Fibroblast of skin of scalp (primary cell): ENCODE measurements at places on chromosomes 12 and 14.

- peak; percentile 49 for DNase-seq
Observed at GRCh38 chr12:54416687-54417603, 2.1 kb downstream of the ITGA5 start.

DNA sequence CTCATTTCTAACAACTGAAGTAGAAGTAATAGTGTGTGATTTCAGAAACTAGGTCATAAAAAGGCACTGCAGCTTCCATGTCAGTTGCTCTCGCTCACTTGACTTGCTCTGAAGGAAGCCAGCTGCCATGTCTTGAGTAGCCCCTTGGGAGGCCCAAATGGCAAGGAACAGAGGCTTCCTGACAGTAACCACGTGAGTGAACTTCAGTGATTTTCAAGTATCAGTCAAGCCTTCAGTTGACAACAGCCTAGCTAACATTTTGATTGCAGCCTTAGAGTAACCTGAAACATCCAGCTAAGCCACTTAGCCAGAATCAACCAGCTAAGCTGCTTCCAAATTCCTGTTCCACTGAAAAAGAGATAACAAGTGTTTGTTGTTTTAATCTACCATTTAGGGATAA, 26.7 kb downstream of the TOGARAM1 start:
- DNase-seq = no peak

DNA sequence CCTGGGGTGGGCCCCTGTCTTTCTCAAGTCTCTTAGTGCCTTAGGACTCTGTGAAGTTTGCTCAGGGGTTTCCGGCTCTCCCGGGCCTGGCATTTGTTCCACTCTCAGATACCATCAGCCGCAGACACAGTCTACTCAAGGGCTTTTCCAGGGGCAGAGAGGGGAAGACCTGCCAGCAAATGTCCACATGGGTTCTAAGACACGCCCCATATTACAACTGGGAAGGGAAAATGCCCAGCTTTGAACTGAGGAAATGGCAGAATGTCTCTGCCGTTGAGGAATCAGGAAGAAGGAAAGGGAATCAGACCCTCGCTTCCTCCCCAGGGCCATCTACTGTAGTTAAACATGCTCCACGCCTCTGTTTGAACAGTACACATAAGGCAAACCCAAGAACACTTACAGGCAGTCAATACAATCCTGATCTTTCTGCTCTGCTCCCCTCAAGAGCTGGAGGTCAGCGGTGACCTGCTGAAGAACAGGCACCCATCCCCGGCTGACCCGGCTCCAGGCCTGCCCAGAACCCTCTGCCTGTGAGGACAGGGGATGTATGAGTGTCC, 7.9 kb downstream of the CCDC85C start:
- no peak for DNase-seq

DNA sequence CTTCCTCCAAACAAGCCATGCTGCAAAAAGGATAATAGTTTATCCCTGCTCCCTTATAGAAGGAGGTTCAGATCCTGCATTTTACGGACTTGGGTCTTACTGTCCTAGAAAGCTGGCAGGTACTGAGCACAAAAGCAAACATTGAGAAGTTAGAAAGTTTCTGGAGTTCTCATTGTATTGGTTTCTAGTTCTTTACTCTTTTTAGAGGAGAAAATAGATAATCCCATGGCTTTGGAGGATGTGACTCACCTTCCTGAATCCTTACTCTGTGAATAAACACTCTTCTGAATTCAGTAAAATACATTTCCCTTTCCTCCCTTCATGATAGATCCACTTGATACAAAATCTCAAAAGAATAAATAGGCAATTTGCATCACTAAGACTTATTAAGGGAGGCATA, 188.9 kb downstream of the NPAS3 start:
- DNase-seq = peak; percentile 4

DNA sequence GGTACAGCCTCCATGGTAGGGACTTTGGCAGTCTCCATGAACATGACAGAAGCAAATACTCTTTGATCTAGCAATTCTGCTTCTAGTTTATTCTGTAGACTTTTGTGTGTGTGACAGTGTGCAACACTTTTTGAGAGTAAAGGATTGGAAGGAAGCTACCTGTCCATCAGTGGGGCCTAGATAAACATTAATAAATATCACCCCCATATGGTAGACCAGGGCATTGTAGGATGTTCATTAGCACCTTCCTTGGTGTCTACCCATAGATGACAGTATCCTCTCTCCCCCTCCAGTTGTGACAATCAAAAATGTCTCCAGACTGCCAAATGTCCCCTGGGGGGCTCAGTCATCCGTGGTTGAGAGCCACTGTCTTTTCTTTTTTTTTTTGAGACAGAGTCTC, 10.8 kb downstream of the SNRNP35 start:
- no peak for DNase-seq

DNA sequence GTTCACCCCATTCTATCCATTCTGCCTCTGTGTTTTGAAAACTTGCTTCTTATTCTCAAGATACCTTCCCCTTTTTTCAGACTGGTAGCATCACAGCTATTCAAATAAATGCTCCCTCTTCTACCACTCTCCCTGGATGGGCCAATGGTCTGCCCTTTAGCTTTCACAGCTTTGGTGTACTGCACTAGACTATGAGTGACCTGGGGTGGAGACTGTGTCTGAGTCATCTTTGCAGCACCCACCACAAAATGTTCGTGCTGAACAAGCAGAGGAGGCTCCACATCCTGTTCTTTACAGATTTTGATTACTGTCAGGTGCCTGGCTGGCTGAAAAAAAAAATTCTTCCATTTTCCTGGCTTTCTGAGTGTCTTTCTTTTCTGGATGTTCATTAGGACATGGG, 1104.1 kb upstream of the TMEM132C start:
- DNase-seq = peak; percentile 55

DNA sequence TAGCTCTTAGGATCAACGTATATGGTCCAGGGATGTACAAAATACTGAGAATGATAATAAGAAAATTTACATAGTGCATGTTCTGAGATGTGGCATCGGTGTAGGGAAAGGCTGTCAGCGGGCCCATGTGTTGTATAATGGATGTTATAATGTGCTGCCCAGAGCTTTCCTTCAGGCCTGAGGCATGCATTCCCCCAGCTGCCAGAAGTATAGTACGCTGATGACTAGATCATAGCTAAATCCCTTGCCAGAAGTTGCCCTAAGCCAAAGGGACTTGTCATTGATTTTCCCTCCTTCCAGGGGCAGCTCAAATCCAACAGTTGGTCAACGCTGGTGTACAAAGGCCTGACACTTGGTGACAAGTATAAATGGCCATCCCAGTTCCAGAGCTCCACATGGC, 6.5 kb upstream of the OR11G2 start:
- no peak for DNase-seq

GRCh38 chr12:71799106-71799505, 40.5 kb upstream of the TBC1D15 start:
- peak; percentile 46 for DNase-seq

GRCh38 chr12:51873251-51873994, 14.5 kb upstream of the ANKRD33 start:
- DNase-seq = no peak

DNA sequence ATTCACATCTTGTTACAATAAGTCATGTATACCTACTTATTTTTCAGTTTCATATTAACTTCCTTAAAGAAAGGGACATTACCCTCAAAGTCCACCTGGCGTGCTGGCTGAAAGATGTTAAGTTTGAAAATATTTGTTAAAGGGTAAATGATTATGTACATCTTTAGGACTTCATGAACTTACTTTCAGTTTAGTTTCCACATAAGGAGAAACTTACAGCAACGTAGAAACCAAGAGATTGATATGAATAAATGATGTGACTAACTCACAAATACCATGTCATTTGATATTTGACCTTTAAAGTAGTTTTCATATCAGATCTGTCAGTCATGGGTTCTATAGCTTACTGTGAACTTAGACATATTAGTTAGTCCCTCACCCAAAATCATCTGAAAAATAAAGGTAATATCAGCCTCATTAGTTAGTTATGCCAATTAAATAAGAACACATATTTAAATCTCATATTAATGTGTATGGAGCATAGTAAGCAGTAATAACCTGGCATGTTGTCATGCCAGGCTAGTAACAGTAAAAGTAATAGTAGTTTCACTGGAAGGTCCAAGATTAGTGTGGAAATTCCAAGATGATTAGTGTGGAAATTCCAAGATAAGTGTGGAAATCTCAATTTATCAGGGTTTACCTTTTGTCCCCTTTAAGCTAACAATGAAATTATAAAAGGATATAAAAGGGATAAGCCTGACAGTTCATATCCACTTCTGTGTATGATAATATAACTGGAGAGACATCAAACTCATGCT, 1.9 kb upstream of the CLEC2D start:
- peak; percentile 8 for DNase-seq

- no peak for DNase-seq
Observed at GRCh38 chr14:89121968-89122620, 294.9 kb downstream of the FOXN3 start.

DNA sequence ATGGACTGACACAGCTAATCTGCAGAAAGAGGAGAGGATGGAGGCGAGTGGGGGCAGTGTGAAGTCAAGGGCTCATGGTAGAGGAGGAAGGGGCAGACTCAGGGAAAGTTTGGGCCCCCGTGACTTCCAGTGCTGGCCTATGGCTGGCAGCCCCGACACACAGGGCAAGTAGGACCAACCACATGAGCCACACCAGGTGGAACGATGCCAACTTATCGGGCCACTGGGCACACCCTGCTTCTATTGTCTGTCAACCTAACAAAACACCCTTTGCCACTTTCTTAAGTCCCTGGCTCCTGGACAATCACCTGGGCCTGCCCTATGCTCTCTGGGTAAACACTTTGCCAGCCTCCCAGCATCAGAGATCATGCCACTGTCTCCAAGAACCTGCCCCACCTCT, 65.2 kb upstream of the PSMC1 start:
- no peak for DNase-seq

DNA sequence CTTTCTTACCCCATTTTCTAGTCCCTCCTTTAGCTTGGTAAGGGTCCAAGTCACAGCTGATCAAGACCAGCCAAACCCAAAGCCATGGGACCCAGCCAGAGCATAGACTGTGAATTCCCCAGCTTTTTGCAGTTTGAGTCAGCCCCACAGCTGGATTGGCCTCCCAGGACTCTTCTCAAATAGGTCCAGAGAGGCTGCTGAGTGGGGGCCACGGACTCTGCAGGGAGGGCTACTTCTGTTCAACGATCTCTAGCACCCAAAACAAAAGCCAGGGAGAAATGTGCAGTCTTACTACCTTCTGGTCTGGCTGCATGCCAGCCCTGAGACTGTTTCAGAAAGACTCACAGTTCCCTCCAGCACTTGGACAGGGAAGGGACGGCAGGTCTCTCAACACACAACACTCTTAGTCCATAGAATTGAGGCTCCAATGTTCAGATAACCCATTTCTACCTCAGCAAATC, 1.6 kb downstream of the VDR start:
- DNase-seq = peak; percentile 90

DNA sequence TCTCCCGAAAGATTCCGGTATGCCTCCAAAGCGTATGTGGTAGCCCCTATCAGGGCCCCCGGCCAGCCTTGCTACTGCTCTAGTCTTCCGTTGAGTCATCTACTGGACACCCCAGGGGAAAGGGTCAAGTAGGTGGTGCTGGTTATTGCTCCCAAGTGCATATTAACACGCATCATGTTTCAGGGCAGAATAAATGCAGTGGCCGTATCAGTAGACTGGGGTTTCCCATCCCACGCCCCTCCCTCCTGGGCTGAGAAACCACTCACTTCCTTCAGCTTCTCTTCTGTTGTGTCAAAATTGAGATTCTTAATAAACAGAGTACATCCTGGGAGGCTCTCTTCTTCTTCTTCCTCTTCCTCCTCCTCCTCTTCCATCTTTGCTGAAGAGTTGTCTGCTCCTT, 39.3 kb downstream of the RBM19 start:
- DNase-seq = no peak

- no peak for DNase-seq
Observed at GRCh38 chr14:89344920-89345254, 72.1 kb downstream of the FOXN3 start.

- DNase-seq = no peak
Observed at GRCh38 chr12:73414926-73415325, 1122.7 kb upstream of the ATXN7L3B start.

- peak; percentile 98 for DNase-seq
Observed at GRCh38 chr14:45135659-45136395, at the start of gene FANCM. FANCM (plus strand) TSS chr14:45135930; CDS start chr14:45136032, 102 bp downstream.

DNA sequence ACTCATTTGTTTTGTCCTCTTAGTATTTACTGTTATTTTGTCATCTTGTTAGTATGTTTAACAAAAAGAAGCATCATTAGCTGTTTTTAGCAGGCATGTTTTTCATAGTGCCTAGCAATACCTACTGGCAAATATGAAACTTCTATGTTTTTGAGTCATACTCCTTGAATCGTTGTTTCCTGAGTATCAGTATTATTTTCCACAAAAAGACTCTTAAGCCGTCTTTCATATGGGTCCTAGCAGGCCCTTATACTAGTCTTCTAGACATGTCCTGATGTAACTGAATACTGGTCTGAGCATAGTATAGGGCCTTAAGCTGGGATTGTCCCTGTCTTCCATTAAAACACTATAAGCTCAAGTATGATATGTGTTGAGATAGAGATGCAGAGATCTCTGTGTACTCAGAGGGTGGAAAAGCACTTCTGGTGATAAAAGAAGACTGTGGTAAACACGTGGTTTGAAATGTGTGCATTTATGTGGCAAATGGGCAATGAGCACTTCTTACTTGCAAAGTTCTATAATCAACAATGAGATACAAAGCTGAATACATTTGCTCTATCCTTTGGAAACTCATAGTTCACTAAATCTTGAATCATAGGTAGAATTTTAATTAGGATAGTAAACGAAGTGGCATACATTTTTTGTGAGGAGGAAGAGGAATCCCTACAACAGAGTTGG, 348.8 kb downstream of the PDZRN4 start:
- DNase-seq = no peak

DNA sequence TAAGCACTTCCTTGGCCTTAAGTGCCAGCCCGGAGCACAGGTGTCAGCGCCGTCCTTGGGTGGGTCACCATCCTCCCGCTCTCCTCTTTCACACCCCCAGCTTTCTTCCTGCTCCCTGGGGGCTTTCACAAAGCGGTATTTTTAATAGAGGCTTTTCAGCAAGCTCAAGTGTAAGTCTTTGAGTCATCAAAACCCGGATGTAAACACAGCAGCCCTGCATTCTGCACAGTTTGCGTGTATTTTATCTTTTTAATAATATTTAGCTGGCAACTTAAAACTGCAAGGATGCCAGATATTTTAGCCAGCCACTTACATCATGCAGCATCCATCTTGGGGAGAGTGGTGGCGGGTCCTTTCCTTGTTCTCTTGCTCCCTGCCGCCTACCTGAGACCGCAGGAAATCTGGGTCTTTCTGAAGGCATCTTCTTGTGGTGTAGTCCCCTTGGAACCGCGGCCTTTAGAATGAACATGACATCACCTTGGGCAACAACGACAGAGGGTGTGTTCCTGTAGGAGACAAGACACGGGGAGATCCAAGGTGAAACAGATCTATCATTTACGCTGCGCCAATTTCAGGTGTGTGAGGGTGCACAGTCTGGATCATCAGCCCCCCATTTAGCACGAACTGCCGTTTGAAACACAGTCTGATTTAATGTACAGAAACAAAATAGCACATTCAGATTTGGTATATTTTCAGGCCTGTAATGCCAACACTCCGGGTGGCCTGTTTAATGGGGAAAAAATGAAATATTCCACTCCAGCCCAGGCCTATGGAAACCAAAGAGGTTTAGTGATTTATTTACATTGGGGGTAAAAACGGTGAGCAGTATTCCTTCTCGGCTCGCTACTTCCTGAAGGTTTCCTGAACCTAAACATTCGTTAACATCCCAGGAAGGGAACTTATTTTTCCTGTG, 12.5 kb upstream of the IRF2BPL start:
- peak; percentile 92 for DNase-seq
